ENCODE measurements at places on chromosomes 1 and 21.

- no peak for DNase-seq
Measured at GRCh38 chr1:43062527-43063095, 103.9 kb upstream of the SLC2A1 start.

DNA sequence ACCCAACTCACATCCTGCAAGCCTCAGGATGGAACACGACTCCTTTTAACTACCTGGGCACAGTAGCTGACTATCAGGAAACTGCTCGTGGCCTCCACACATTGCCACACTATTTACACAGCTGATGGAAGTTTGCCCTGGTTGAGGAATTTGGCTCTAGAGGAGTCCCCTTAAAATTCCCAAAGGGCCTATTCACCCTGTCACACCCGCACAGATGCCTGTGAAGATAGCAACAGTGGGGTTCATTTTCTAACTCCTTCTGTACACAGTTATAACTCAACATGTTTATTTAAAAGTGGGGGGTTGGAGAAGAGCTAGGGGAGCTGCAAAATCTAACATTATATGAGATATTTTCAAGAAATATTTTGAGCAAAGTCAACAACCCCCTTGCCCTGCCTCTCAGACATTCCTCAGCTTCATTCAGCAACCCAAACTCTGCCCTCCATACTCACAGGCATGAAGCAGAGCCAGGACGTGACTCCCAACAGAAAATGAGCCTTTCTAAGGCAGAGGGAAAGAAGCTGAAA lies 35.8 kb upstream of the CCN1 start:
- DNase-seq = no peak

GRCh38 chr1:82901118-82901517 lies 1097.8 kb downstream of the TTLL7 start:
- no peak for DNase-seq

DNA sequence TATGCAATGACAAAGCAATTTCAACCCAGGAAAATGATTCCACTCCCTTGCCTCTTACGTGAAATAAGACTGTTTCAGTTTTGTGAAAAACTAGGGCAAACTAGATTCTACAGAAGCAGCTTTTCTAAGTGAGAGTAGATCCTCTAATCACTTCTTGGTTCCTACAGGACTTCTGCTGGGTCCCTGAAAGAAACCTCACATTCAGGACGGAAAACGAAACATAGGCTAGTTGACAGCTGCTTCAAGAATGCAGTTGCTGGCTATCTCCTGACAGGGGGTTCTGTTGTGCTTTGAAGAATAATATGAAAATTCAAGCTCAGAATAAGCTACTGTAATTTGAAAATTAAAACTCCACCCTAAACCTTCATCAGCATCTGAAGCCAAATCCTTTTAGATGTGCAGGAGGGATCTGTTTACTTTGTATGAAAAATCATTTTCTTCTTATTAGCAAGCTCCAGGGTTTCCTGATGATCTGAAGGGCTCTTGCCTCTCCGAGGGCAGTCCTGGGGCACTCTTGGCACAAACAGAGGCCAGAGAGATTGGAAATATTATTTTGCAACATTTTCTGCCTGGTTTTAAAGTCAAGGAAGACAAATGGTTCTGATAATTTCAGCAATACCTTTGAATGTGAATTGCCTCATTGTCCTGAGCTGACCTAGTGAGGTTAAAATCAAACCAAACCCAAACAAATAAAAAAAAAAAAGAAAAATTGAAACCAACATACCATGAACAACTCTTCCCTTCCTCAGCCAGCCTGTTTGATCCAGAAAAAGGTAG lies 55.0 kb downstream of the NTMT2 start:
- DNase-seq = no peak

DNA sequence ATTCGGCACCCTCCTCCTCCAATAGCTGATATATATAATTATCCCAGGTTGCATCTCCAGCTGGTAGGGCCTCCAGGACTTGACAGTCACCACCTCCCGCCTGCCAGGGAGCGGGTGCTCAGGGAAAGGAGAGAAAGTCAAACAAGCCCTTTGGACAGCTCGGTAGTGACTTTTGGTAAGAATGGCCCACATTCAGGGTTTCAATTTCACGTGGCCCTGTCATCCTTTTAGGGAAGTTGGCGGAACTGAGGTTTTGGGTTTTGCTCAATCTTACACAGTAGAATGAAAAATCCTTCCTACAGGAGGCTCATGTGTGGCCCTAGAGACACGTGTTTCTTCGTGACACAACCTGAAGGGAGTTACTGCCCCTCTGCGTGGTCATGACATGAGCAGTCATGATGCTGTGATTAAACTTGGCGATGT lies 44.2 kb downstream of the CAPN8 start:
- DNase-seq = no peak

- no peak for DNase-seq
Measured at GRCh38 chr21:34704119-34704518, 35.3 kb downstream of the CLIC6 start.

DNA sequence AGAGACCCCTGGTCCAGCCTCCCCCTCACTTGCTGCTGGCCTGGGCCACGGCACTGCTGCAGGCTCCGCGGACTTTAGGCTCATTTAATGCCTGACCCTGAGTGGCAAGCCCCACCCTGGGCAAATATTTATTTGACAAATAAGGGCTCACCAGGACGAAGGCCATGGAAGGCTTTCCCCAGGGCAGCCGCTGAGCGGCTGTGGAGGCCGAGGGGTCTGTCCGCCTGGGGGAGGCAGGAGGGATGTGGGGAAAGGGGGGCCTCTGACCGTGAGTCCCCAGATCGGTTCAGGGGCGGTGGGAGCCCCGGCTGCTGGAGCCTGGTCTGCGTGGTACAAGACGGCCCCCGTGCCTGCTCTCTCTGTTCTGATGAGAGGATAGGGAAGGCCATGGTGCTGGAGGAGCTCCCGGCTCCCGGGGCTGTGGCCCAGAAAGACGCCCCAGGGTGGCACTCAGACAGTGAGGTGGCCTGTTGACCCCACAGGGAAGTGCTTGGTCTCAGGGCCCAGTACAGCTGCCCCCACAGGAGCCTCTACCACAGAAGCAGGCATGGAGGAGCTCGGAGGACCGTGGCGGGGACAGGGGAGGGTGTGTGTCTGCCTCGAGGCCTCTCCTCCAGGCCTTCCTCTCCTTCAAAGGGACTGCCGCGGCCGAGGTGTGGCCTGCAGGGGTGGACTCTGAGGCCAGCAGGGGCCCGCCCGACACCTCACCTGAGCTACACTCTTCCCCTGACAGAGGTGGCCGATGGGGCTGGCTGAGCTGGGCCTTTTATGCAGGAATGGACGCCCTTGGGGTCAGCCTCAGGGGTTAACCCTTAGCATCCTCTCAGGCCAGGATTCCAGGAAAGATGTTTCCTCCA lies 9.1 kb upstream of the C1orf159 start:
- DNase-seq = no peak

GRCh38 chr1:19557609-19558051 lies 72.3 kb upstream of the CAPZB start:
- no peak for DNase-seq

DNA sequence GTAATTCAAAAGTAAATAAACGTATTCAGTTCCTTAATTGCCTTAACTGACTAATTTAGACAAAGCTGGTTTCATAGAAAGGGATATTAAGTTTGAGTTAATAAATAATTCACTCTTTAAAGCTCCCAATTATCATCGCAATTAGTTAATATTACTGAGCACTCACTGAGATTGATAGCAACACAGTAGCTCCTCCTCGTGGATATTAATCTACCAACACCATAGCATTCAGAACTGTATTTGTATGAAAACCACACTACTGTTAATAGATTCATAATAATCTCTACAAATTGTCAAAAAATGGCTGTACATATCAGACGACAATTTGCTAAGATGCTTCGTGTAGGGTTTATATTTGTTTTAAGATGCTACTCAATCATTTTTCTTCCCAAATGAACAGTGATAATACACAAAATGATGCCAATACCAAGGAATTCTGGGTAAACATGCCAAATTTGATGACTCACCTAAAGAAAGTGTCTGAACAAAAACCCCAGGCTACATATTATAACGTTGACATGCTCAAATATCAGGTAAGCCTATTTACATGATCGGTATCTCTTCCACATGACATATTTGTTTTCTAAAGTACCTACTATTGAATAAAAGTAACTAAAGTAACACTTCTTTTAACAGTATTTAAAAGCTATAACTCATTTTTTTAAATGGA lies 18.8 kb upstream of the DYNLT5 start:
- DNase-seq = no peak

GRCh38 chr1:187067160-187067559 lies 238.4 kb downstream of the PLA2G4A start:
- DNase-seq = no peak

DNA sequence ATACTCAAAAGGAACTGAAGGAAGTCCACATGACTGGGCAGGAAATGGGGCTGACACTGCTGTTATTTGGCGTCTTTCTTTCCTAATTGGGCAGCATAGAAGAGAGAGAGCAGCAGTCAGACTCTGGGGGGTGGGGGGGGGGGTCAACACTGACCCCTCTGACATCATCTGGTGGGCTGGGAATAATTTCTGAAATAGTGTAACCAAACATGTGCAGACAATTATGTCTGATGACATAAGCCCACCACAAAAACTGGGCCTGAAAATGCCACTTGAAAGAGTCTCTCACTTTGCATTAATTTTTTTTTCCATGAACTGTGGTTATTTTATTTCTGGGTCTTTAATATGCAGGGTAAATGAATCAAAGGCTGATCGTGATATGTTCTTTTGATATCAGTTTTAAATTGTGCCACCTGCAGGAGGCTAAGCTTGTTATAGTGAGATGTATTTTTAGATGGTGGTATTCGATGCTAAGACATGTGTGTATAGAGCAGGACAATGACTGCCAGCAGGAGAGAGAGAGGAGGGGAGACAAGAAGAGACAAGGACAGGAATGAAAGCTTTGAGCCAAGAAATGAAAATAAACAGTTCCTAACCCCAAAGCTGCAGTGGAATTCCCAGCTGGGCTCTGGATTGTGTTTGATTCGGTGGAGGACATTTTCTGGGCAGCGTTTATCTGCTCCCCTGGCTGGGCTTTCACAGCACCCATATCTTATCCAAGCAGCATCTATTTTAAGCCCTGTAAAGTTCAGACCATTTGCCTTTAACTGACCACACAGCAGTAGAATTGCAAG lies 264.7 kb downstream of the PBX1 start:
- DNase-seq = no peak

- no peak for DNase-seq
Measured at GRCh38 chr1:91765880-91766443, 120.0 kb downstream of the TGFBR3 start.

DNA sequence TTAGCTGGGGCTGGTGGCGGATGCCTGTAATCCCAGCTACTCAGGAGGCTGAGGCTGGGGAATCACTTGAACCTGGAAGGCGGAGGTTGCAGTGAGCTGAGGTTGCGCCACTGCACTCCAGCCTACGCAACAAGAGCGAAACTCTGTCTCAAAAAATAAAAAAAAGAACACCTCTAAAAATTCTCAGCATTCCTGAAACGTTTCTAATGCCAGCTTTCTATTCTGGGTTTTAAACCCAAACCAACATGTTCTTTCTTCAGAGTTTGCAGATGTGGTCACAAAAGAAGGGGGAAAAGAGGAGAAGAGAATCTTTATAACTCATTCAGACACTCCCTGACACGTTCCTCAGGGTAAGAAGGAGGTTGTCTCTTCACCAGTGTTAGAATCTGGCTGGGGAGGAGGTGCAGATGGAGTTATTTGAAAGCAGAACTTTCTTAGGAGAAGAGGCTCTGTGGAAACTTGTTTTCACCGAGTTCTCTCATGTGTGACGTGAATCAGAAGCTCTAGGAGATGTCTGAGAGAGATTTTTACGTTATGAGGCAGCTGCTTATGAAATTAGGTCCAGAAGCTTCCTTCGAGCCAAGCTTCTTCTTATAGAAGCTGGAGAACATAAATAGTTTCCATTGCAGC lies 17.8 kb upstream of the CNR2 start:
- no peak for DNase-seq

DNA sequence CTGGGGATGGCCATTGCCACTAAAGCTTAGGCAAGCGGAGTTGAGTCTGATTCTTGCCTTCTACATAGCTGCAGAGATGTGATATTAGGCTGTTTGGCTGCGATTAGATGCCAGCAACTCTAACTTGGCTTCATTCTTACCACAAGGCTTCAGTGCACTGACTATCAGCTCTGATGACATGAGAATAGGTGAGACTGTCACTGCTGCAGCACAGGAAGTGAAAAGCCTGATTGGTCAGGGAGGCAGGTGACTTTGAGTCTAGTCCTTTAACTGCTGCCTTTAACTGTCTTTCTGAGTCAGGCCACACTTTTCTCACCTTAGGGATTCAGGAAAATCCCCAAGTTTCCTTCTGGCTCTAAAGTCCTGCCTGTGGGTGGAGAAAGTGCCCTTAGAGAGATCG lies 14.1 kb upstream of the PLXNA2 start:
- no peak for DNase-seq

- DNase-seq = no peak
Measured at GRCh38 chr1:57858740-57859139, 434.9 kb upstream of the DAB1 start.

GRCh38 chr1:36570478-36571060 lies 87.9 kb upstream of the CSF3R start:
- no peak for DNase-seq

GRCh38 chr21:35529171-35529863 lies 480.2 kb upstream of the RUNX1 start:
- DNase-seq = no peak

DNA sequence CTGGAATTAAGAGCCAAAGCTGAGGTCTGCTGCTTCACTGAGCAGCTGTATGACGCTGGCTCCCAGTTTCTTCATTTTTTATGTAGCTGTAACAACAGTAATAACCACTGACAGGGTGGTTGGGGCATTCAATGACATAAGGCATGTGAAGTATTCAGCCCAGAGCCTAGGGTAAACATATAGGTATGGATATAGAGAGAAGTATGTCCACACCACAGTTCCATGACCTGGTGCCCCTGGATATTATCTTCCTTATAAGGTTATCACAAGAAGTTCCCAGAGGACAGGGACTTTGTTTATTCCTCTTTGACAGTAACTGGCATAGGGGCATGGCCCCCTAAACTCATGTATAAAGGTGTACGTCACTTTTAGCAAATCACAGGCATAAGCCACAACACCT lies 14.7 kb downstream of the RAB42 start:
- no peak for DNase-seq

DNA sequence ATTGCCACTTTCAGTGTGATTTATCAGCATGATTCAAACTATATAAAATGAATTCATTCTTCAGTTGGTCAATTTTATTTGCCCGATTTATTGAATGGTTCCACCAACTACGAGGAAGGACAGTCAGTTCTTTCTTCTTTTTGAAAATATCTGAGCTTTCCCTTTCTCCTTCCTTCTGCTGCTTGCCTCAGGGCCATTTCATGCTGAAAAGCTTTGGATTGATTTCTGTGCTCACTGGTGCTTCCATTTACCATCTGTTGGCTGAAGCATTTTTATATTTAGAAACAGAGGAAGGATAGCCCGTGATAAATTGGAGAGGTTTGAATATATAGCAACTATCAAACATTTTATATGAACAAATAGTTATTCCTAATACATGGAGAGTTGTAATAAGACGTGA lies 68.9 kb upstream of the ADAMTS5 start:
- DNase-seq = no peak

DNA sequence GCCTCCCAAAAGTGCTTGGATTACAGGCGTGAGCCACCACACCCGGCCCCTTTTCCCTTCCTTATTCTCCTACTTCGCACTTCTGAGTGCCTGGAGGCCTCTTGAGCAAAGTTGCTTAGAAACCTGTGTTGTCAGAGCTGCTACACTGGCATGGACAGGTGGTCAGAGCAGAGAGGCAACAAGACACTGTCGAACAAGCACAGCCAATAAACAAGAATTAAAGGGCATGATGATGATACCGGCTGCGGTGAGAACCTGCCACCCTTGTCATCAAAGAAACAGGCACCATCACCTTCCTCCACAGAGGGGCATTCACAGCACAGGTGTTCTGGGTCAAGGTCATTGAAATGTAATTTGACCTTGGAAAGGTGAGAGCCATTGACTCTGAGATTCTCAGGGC lies 23.3 kb downstream of the STUM start:
- DNase-seq = no peak

- DNase-seq = no peak
Measured at GRCh38 chr1:204123376-204123775, 28.5 kb downstream of the ETNK2 start.
